ENCODE measurements at places on chromosomes 2 and 18.

DNA sequence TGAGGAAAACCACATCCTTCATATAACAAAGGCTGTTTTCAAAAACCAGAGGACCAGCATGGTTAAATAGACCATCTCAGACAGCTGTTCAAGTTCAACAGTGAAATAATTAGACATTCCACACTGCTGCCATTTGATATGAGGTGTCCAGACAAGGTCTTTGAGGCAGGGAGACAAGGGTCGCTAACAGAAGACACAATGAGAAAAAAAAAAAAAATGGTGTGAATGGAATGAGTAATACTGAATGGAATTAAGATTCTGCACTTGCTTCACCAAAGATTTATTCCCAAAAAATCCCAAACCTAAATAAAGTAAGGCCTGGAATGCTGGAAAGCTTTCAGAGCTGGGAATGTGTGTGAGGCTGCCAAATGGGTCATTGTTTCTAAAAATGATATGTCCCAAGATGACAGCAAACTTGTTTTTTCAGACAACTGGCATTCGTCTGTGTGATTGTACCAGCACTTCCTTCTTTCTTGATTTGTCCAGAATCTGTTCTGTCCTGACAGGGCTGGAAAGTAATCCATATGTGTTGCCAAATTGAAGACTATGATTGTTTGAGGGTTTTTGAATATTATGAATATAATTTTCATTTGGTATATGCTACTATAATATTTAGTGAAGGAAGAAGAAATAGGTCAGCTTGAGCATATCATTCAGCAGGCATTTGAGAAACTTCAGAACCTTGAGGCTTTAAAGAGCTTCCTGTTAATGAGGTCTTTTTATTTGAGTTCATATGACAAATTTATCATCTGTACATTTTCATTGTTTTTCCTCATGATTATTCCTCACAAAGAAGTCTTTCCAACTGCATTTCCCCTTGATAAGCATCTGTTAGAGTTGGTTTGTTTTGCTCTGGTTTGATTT is 85.2 kb upstream of the ITGA4 start:
- no peak for DNase-seq

DNA sequence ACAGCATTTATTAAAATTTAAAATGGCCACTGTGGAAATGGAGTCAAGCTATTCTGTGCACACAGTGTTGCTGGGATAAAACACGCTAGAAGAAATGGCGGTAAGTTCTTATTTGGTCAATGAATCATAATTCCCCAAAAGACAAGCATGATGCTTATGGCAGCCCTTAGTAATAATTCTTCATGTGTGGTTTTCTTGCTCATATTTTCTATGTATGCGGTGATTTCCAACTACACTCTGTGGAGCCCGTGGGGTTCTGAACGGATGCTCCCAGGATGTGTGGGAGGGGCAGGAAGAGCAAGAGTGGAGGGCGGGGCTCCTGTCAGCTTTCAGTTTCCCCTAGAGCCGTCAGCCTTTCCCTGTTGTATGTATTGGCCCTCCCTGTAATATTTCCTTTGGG is 91.7 kb upstream of the RMDN2 start:
- no peak for DNase-seq

DNA sequence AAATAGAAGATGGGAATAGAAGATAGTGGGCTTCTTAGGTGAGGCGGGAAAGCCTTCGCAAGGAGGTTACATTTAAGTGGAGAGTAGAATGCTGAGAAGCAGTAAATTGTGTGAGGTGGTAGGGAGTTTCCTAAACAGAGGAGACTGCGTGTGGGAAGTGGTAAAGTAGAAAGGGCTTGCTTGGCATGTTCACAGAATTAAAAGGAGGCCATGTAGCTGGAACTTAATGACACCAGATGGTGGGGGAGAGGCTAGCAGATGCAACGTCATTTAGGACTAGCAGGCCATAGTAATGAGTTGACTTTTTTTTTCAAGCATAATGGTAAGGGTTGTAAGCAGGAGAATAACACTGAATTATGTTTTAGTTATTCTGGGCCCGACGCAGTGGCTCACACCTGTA is 13.0 kb upstream of the RTN4 start:
- no peak for DNase-seq

DNA sequence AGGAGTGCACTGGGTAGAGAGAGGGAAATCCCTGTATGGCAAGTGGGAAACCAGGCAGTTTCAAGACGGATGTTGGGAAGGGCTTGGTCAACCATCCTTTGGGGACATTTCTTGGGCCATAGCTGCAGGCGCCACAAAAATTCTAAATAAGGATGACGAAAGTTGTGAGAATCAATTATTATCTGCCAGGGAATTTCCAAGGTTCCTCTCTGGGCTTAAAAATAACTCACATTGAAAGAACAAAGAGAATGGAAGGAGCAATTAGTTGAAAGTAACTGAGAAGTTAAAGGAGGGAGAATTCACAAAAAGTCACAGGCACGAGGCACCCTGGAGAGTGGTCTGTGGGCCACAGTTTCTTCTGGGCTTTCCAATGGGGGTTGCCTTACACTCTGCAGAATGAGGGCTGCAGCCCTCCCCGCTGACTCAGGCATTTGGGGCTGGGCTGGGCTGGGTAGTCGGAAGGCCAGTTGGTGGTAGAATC is 195.7 kb downstream of the SMAD7 start:
- no peak for DNase-seq

DNA sequence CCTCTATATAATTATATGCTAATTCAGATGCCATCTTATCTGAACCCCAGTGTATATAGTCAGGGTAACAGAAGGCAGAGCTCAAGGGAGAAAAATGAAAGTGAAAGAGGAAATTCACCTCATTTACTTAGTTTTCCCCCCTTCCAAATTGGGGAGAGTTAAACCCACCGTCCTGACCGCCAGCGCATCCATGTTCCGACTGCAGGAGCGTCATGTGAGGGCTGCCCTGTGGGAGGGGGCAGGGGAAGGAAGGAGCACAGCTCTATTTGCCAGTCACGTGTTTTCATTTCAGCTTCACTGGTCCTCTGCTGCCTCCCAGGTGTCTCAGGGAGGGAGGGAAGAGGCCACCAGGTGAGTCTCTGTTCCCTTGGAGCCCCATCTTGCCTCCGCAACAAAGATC is 13.2 kb downstream of the CNNM4 start:
- DNase-seq: no peak

DNA sequence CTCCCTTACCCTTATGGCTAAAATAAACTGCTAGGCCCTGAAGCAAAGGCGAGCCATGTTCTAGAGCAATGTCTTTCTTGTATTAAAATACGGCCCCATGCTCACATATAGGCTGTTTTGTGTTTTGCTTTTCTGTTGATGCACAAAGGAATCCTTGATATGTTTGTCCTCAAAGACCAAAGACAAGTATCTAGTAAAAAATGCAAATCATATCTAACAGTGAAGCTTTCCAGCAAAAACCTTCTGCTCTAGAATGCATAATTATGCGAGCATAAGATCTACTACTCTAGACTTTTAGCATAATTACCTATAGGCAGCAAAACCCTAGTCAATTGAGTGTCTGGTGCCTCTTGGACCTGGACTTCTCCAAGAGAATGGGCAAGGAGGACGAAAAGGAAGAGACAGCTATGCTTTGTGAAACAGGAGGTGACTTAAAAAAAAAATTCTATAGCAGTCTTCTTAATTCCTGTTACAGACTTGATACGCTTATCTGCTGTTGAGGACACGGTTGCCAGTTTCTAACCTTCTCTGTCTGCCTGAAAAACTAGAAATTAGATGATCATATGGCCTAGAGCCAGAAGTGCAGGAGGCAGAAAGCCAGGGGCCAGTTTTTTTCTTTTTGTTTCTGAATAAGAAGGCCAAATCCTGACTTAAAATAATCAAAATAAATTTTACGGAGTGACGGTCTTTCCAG is 1.5 kb upstream of the AMMECR1L start:
- no peak for DNase-seq

DNA sequence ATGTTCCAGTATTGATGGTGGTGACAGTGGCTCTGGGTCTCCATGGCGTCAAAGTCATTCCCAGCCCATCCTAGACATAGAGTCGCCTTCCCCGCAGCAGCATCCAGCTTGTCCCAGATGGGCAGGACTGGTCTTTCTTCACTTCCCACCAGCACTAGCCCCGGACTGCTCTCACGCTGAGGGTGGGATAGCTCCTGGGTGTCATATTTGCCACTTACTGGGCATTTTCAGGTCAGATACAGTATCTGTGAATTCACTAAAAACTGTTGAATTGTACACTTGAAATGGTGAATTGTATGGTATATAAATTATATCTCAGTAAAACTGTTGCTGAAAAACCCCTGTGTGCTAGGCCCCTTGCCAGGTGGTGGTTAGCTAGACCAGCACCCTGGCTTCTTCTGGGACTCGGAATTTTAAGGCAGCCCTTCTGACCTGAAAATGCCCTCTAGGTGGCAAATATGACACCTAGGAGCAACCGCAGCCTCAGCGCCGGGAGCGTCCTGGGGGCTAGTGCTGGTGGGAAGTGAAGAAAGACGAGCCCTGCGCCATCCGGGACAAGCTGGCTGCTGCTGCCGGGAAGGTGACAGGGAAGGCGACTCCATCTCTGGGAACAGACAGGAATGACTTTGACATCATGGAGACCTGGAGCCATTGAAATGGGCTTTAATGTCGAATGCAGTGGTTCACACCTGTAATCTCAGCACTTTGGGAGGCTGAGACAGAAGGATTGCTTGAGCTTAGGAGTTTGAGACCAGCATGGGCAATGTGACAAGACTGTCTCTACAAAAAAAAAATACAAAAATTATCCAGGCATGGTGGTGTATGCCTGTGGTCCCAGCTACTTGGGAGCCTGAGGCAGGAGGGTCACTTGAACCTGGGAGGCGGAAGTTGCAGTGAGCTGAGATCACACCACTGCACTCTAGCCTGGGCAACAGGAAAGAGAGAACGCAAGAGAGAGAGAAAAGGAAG is 56.2 kb downstream of the DDX1 start:
- no peak for DNase-seq

- no peak for DNase-seq
These were observed 144.0 kb downstream of the CLIP4 start for GRCh38 chr2:29259221-29259620.

DNA sequence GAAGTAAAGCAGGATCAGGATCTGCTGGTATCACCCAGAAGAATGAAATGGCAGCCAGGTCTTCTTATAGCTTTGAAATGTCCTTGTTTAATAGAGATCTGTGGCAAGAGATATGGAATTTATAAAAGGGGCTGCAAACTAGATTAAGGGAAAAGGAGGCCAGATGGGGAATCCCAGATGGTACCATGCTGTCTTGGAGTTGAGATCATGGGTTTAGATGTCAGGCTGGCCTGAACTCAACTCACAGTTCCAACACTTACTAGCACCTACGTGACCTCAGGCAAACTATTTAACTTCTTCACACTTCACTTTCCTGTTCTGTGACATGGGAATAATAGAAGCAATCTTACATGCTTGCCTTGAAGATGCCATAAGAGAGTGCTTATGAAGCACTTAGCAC is 188.2 kb downstream of the ALK start:
- DNase-seq: no peak

GRCh38 chr2:161101406-161101805 is 58.8 kb upstream of the TANK start:
- no peak for DNase-seq

- DNase-seq: no peak
These were observed 181.9 kb upstream of the DTNA start for GRCh38 chr18:34528177-34528576.

DNA sequence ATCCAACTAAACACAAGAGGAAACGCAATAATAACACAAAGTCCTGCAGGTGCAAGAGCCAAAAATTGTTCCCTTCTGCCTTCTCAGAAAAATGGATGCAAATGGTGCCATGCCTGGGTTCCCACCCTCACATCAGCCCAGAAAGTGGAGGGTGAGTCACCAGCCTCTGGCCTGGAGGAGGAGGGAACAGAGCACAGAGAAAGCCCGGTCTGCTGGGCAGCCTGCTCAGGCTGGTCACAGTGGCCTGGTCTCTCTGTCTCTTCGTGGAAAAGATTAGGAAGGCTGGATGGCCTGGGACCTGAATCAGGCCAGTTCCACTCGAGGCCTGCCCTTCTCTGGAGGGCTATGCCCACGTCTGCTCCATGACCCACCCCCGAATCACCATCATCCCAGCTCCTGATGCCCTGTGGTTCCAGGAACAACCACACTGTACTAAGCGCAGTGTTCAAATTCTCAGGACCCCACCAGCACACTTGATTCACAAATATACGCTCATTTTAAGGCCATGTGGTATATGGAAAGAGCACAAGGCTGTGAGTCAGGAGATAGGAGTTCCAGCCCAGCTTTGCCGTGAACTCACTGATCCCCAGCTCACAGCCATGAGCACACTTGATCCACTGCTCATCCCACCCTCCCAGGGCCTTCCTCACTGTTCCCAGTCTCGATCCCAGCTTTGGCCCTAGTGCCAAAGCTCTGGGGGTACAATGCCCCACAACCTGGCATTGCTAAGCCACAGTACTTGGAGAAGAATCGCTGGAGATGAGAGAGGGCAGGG is 82.1 kb downstream of the ZBTB7C start:
- DNase-seq: no peak

GRCh38 chr2:28683100-28683706 is 68.4 kb upstream of the PPP1CB start:
- DNase-seq: peak; percentile 14

- DNase-seq: no peak
These were observed 29.2 kb downstream of the MTHFD2 start for GRCh38 chr2:74227646-74228045.

- DNase-seq: no peak
These were observed 27.6 kb upstream of the STAT1 start for GRCh38 chr2:191041418-191042161.

GRCh38 chr2:161139098-161139987 is 20.9 kb upstream of the TANK start:
- no peak for DNase-seq

DNA sequence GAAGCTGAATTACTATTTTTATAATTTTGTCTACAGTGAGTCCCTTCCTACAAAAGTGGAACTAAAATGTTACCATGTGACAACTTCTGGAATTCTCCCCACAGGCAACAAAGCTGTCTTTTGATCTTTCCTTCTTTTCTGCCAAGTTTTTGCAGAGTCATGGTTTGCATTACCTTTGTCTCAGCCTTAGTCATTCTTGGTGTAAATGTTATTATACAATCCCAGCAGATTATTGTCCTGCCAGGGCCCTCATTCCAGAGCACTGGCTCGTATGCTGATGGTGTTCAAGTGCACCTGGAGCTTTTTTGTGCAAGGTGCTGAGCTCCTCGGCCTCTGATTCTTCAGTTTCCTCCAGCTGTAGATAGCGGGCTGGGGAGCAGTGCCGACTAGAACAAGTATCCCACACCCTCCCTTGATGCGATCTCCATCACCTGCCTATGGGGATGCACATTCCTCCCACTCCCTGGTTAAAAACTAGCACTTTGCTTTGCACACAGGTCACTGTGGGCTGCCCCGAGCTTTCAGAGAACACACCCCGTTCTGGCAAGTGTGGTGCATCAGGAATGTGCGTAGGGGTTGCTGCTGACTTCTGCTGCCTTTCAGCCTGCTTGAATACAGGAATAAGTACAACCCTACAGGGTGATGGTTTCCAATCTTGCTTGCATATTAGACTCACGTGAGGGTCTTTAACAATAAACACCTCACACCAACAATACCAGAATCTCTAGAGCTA is 263.6 kb downstream of the RNF144A start:
- DNase-seq: no peak

- no peak for DNase-seq
These were observed 32.9 kb upstream of the EDAR start for GRCh38 chr2:109021895-109022300.

Measured in hypothalamus (tissue), 51 donors.